B cell (primary cell): ENCODE measurements at places on chromosomes 7 and 10.

DNA sequence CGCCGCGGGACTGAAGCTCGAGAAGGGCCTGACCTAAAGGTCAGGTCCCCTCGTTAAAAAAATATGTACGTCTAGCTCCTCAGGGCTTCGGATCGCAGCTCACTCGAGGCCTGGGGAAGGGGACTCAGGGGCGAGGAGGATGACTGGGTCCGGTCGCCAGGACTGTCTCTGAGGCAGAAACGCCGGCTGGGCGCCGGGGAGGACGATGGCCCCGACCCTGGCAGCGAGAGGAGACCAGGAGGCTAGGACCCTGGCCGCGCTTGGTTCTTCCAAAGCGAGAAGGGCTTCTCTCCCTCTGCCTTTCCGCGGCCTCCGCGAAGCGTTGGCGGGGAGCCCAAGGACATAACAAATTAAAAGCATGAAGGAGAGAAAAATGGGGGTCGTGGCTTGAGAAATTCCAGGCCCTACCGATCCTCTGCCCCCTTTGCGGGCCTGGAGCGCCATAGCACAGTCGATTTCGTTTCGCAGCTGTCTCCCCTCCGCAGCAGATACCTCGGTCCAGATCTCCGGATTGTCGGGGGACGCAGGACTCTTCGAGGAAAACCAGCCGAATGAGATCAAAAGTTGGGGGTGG is 3.1 kb downstream of the NKX2-3 start:
- no peak overlapping the region for H3K27ac ChIP-seq
- no peaks in the 10 kb centered on the region for H3K36me3 ChIP-seq
- DNase-seq: no peak

- H3K4me3 ChIP-seq: no peak overlapping the region
- H3K27me3 ChIP-seq: no peaks in the 10 kb centered on the region
- DNase-seq: no peak
- H3K36me3 ChIP-seq: no peaks in the 10 kb centered on the region
- H3K27ac ChIP-seq: no peak overlapping the region
These were observed 17.1 kb upstream of the SLC18A2 start for GRCh38 chr10:117223693-117224430.

GRCh38 chr10:56296618-56297017 is 64.4 kb downstream of the ZWINT start:
- H3K27me3 ChIP-seq: no peaks in the 10 kb centered on the region
- H3K27ac ChIP-seq: no peak overlapping the region
- H3K36me3 ChIP-seq: no peaks in the 10 kb centered on the region
- no peaks in the 10 kb centered on the region for H3K4me1 ChIP-seq

DNA sequence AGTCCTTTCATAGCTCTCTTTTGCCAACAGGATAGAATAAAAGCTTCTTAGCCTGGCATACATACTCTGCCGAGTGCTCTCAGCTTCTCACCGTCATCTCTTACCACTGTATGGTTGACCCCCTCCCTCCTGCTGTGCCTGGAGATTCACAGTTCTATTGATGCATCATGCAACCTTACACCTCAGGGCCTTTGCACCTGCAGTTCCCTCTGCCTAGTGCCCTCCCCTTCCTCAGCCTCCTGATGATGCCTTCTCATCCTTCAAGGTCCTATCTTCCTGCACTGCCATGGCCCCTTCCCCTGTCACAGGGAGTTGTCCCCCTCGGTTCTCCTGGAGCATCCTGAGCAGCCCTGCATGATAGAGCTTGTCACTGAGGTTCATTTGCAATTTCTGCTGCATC is 81.5 kb downstream of the CDH23 start:
- H3K4me1 ChIP-seq: peaks cover 25% of the 10 kb centered on the region
- H3K27me3 ChIP-seq: no peaks in the 10 kb centered on the region
- H3K27ac ChIP-seq: no peak overlapping the region
- H3K4me3 ChIP-seq: no peak overlapping the region
- no peaks in the 10 kb centered on the region for H3K36me3 ChIP-seq
- DNase-seq: no peak

DNA sequence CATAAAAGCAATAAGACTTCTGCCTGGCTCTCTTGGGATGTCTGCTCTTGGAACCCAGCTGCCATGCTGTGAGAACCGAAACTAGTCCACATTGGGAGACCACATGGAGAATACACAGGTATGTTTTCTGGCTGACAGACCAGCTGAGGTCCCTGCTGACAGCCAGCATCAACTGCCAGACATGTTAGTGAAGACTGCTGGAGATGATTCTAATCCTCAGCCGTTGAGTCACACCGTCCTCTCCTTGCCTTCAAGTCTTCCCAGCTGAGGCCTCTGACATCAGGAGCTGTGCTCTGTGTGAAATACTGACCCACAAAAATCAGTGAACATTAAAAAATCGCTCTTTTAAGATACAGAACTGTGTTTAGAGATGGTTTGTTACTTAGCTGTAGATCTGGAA is 36.9 kb upstream of the AGR2 start:
- no peak overlapping the region for H3K27ac ChIP-seq
- H3K36me3 ChIP-seq: no peaks in the 10 kb centered on the region
- peaks cover 8% of the 10 kb centered on the region for H3K4me1 ChIP-seq
- H3K4me3 ChIP-seq: no peak overlapping the region
- H3K27me3 ChIP-seq: no peaks in the 10 kb centered on the region
- DNase-seq: no peak

GRCh38 chr7:36151921-36152755 is 916 bp upstream of the EEPD1 start:
- H3K4me3 ChIP-seq: peak overlapping the region; percentile 74
- peaks cover 12% of the 10 kb centered on the region for H3K4me1 ChIP-seq
- no peaks in the 10 kb centered on the region for H3K36me3 ChIP-seq
- peak overlapping the region; percentile 40 for H3K27ac ChIP-seq

GRCh38 chr7:50304129-50304910 is at the start of gene IKZF1:
IKZF1 (plus strand) TSS chr7:50304716; CDS start chr7:50319062, 14,346 bp downstream.
- peak; percentile 89 for DNase-seq
- H3K27ac ChIP-seq: peak within 1 kb of the TSS; percentile 83
- H3K36me3 ChIP-seq: peaks cover 5% of the 10 kb centered on the region
- no peaks in the 10 kb centered on the region for H3K27me3 ChIP-seq
- H3K4me3 ChIP-seq: peak within 1 kb of the TSS; percentile 84

DNA sequence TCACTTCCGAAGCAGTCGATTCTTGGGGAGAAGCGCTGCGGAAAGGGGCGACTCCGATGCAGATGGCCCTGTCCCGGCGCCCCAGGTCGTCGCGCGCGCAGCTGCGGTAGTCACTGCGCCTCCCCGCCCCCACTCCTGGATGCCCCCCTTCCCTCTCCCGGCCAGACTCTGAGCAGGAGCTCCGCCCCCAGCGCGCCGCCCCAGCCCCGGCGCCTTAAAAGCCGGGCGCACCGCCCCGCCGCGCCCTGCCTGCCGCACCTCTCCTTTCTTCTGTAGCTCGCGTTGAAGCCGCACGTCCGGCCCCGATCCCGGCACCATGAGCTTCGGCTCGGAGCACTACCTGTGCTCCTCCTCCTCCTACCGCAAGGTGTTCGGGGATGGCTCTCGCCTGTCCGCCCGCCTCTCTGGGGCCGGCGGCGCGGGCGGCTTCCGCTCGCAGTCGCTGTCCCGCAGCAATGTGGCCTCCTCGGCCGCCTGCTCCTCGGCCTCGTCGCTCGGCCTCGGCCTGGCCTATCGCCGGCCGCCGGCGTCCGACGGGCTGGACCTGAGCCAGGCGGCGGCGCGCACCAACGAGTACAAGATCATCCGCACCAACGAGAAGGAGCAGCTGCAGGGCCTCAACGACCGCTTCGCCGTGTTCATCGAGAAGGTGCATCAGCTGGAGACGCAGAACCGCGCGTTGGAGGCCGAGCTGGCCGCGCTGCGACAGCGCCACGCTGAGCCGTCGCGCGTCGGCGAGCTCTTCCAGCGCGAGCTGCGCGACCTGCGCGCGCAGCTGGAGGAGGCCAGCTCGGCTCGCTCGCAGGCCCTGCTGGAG is at the start of gene INA:
Gene INA (plus strand): TSS at position 243 of the 817 bp plus-strand sequence. CDS start 74 bp downstream, at position 317.
- no peak within 1 kb of the TSS for H3K27ac ChIP-seq
- H3K36me3 ChIP-seq: no peaks in the 10 kb centered on the region
- H3K27me3 ChIP-seq: peaks cover 64% of the 10 kb centered on the region

- H3K27ac ChIP-seq: no peak overlapping the region
- H3K36me3 ChIP-seq: peaks cover 53% of the 10 kb centered on the region
- DNase-seq: no peak
- H3K27me3 ChIP-seq: no peaks in the 10 kb centered on the region
- no peaks in the 10 kb centered on the region for H3K4me1 ChIP-seq
- H3K4me3 ChIP-seq: no peak overlapping the region
These were observed 38.4 kb downstream of the SLK start for GRCh38 chr10:104005172-104005863.

DNA sequence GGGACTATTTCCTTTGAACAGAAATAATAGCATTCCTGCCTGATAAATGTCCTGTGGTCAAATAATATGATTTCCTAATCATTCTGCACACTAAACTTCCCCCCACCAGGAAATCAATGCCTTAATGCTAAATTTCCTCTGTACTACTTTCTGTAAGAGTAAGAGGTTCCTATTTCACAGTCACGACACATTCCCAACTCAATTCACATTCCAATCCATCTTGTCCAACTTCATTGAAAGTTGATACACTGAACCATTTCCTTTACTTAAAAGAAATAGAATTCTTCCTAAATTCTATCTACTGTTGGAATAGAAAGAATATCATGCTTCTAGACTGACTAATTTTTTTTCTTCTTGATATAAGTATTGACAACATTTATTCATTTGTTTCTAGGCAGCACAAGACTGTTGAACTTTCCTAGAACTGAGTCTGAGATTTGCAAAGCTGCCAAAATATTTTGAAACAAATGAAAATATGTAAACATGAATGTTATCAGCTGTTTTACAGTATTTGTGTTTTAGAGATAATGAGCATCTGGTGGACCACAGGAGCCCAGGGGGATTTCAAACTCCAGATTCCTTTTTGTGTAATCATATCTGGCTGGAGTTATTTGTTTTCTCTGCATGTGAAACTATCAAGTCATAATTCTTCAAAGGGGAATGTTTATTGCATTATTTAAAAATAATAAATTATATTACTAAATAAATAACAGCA is 121.5 kb downstream of the TPST1 start:
- no peak overlapping the region for H3K27ac ChIP-seq
- H3K4me1 ChIP-seq: no peaks in the 10 kb centered on the region
- H3K4me3 ChIP-seq: no peak overlapping the region
- no peaks in the 10 kb centered on the region for H3K27me3 ChIP-seq
- DNase-seq: no peak
- H3K36me3 ChIP-seq: no peaks in the 10 kb centered on the region

GRCh38 chr7:158454631-158455030 is 133.0 kb downstream of the PTPRN2 start:
- H3K27ac ChIP-seq: no peak overlapping the region
- no peaks in the 10 kb centered on the region for H3K4me1 ChIP-seq
- H3K27me3 ChIP-seq: no peaks in the 10 kb centered on the region

- H3K27me3 ChIP-seq: no peaks in the 10 kb centered on the region
- H3K4me3 ChIP-seq: no peak overlapping the region
- no peak overlapping the region for H3K27ac ChIP-seq
- H3K36me3 ChIP-seq: peaks cover 22% of the 10 kb centered on the region
These were observed 95.2 kb upstream of the GNA12 start for GRCh38 chr7:2939193-2939885.

- H3K4me3 ChIP-seq: no peak overlapping the region
- H3K27ac ChIP-seq: no peak overlapping the region
- DNase-seq: no peak
- peaks cover 8% of the 10 kb centered on the region for H3K4me1 ChIP-seq
These were observed 2.3 kb upstream of the SMIM30 start for GRCh38 chr7:113120647-113121046.

GRCh38 chr10:56319386-56319785 is 41.7 kb downstream of the ZWINT start:
- no peaks in the 10 kb centered on the region for H3K27me3 ChIP-seq
- DNase-seq: no peak
- no peak overlapping the region for H3K4me3 ChIP-seq
- H3K27ac ChIP-seq: no peak overlapping the region
- H3K36me3 ChIP-seq: no peaks in the 10 kb centered on the region
- H3K4me1 ChIP-seq: no peaks in the 10 kb centered on the region

GRCh38 chr7:106563466-106564150 is 97.3 kb downstream of the CCDC71L start:
- H3K36me3 ChIP-seq: no peaks in the 10 kb centered on the region
- no peak overlapping the region for H3K27ac ChIP-seq
- no peak for DNase-seq
- no peak overlapping the region for H3K4me3 ChIP-seq

DNA sequence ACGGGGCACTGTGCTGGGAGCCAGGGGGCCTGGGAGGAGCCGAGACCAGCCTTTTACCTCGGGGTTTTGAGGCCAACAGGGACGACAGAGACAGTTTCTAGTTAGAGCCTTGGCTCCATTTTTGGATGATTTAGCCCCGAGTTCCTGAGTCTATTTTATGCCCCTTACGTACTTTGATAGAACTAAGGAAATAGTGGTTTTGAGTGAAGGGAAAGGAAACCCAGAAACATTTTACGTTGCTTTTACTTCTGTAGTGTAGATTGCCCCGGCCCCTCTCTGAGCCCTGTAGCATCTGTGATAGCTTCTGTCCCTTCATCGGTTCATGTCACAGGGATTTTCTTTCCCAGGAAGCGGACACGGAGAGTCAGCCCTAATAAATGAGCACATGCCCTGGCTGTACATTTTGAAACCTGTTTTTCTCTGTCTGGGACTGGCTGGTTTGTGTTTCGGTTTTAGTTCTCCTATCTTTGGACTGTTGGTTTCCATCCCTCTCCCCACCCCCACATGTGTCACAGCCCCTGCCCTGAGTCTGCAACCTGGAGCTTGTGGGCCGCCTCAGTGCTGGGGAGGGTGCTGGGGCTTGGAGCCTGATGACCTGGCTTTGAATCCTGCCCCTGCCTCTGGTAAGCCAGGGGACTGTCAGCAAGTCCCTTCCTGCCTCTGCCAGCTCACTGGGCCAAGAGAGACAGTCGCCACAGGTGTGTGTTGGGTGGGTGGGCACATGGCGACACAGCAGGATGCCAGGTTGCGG is 6.9 kb upstream of the ORAI2 start:
- no peaks in the 10 kb centered on the region for H3K27me3 ChIP-seq
- H3K27ac ChIP-seq: peak overlapping the region; percentile 100
- H3K4me1 ChIP-seq: peaks cover 95% of the 10 kb centered on the region
- H3K36me3 ChIP-seq: peaks cover 4% of the 10 kb centered on the region
- peak; percentile 91 for DNase-seq

DNA sequence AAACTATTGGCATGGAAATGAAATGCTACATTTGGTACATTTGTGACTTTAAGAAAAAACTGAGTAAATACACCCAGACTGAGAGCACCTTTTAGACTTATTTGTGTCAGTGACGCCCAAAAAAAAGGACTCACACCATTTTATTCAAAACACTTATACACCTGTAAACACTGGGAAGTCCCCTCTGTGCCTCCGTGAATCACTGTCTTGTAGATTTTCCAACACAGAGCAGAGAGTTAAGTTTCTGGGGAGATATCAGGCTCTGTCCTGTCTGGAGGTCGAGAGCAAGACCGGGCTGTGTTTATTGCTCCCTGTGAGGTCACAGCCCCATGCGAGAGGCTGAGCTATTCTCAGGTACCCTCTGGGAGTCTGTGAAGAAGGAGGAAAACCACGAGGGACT is 60.7 kb upstream of the TM9SF3 start:
- DNase-seq: peak; percentile 40
- peaks cover 74% of the 10 kb centered on the region for H3K4me1 ChIP-seq
- peaks cover 96% of the 10 kb centered on the region for H3K36me3 ChIP-seq
- H3K27me3 ChIP-seq: no peaks in the 10 kb centered on the region

- DNase-seq: no peak
- no peak overlapping the region for H3K4me3 ChIP-seq
- H3K4me1 ChIP-seq: no peaks in the 10 kb centered on the region
- peaks cover 6% of the 10 kb centered on the region for H3K27me3 ChIP-seq
- no peak overlapping the region for H3K27ac ChIP-seq
These were observed 2.5 kb downstream of the GCK start for GRCh38 chr7:44186736-44187135.

GRCh38 chr7:132138817-132139216 is 437.5 kb downstream of the PLXNA4 start:
- DNase-seq: no peak
- no peak overlapping the region for H3K27ac ChIP-seq
- no peaks in the 10 kb centered on the region for H3K4me1 ChIP-seq
- H3K36me3 ChIP-seq: no peaks in the 10 kb centered on the region
- H3K27me3 ChIP-seq: no peaks in the 10 kb centered on the region
- no peak overlapping the region for H3K4me3 ChIP-seq
